NCI-H510A (cell line): ENCODE measurements at places on chromosomes 2 and 18.

- DNase-seq = peak; percentile 13
These were observed 201.2 kb downstream of the CDCA7 start for GRCh38 chr2:173555833-173556232.

GRCh38 chr2:160039166-160039903, 23.1 kb downstream of the PLA2R1 start:
- DNase-seq = no peak

- DNase-seq = no peak
These were observed 153.6 kb downstream of the CTNNA2 start for GRCh38 chr2:79666430-79666829.

DNA sequence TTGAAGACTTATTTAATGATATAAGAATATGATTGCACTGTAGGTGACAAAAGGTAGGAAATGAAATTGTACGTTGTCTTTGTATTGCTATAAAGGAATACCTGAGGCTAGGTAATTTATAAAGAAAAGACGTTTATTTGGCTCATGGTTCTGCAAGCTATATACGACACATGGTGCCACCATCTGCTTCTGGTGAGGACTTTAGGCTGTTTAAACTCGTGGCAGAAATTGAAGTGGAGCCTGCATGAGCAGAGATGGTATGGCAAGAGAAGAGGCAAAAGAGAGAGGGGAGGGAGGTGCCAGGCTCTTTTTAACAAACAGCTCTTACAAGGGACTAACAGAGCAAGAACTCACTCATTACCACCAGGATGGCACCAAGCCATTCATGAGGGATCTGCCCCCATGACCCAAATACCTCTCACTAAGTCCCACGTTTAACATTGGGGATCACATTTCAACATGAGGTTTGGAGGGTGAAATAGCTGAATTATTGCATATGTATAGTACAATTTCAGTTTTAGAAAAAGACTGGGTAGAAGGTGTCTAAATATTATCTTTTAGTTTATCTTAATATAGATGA, 86.8 kb downstream of the GULP1 start:
- no peak for DNase-seq

- peak; percentile 52 for DNase-seq
These were observed 463 bp downstream of the SMC6 start for GRCh38 chr2:17752892-17753802.

DNA sequence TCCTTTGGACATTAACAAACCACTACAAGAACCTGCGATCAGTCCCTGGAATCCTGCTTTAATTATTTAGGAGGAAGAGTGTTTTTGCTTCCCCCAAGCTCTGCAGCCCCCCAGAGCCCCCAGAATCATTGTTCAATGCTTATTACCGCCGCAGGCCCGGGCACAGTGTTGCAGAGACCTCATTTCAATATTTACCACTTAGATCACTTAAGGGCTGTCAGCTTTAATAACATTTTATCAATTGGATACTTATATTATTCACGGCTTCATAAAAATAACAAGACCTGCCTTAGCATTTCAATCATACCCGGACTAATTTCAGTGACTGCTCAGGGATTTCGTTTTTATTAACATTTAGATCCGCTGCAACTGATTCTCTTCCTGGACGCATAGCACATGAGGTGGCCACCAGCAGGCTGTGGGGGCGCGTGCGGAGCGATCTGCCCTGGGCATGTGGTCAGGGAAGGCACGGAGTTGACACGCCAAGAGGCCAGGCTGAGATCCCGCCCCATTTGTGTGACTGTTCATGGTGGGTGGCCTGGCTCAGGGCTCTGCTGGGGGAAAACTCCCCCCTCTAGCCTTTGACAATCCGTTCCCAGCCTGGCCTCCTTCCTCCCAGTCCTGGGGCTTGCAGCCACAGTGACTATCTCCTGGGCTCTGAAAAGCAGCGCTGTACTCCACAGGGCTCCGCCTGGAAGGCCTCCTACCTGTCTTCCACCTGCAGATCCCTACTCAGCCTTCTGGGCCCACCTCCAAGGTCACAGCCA, 267.6 kb downstream of the SRBD1 start:
- DNase-seq = no peak

GRCh38 chr2:197211881-197212342, 98.7 kb downstream of the ANKRD44 start:
- no peak for DNase-seq

DNA sequence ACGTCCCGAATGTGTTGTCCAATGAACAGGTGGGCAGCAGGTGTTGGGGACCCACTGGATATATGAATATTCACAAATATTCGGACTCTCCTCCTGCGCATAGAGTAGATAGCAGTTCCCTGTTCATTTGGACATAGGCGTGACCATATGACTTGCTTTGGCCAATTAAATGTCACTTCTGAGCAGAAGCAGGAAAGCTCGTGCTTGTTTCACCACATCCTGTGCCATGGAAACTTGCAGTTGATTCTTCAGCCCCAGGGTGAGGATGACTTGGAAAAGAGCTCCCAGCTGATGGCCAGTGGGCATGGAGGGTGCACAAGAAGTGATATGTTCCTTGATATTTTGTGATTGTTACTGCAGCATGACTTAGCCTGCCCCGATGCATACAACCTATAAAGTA, 52.6 kb downstream of the PTPRM start:
- DNase-seq = no peak

DNA sequence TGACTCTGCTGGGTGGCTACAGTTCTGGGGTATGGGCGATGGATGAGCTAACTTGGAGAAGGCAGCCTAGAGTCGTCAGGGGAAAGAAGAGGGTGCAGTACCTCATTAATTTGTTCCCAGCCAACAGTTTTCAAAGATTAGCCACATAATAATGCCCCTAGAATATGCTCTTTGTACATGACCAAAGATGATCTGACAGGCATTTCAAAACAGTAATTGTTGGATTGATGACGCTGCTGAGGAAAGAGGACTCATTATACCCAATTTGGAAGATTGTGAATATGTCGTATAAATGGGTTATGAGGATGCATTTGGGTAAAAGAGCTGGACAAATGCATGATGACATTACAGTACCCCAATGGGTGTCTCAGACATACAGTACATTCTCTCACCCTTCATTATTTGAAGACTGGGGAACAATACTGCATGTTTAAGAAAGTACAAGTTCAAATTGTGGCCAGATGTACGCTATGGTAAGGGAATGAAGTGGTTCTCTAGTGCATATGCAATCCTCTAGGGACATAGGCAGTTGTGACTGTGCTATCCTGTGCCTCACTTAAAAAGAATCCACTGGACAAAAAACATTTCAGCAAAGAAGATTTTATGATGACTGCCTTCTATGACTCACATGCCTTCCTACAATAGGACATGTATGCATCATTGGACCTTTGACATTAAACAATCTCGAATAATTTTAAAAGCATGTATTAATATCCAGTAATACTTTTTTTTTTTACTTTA, 233.2 kb downstream of the CNTNAP5 start:
- DNase-seq = no peak

GRCh38 chr18:68340606-68341005, 374.3 kb downstream of the TMX3 start:
- DNase-seq = no peak

- peak; percentile 1 for DNase-seq
These were observed 789.7 kb upstream of the SLC39A10 start for GRCh38 chr2:194867328-194867727.

DNA sequence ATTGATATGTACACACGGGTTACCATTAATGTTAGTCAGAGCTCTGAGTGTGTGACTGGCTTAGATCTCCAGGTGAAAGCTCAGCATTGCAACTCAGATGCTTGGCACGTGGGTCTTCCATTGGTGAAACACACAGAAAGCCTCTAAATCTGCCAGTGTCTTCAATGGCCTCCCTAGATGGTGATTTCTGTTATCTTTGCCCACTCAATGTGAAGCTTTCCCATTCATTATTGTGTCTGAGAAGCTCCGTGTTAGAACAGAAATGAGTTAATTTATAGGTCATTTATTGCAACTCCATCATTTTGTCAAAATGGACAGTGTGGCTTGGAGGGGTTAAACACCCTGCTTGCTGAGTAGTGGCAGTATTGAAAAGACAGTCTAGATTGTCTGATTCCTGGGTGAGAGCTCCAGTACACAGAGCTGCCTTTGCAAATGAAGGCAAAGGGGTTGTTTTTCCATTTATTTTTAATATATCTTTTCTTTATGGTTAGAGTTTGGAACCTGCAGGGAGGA, 64.7 kb upstream of the GCFC2 start:
- DNase-seq = no peak

- no peak for DNase-seq
These were observed 601.5 kb upstream of the GCFC2 start for GRCh38 chr2:76312236-76312635.

DNA sequence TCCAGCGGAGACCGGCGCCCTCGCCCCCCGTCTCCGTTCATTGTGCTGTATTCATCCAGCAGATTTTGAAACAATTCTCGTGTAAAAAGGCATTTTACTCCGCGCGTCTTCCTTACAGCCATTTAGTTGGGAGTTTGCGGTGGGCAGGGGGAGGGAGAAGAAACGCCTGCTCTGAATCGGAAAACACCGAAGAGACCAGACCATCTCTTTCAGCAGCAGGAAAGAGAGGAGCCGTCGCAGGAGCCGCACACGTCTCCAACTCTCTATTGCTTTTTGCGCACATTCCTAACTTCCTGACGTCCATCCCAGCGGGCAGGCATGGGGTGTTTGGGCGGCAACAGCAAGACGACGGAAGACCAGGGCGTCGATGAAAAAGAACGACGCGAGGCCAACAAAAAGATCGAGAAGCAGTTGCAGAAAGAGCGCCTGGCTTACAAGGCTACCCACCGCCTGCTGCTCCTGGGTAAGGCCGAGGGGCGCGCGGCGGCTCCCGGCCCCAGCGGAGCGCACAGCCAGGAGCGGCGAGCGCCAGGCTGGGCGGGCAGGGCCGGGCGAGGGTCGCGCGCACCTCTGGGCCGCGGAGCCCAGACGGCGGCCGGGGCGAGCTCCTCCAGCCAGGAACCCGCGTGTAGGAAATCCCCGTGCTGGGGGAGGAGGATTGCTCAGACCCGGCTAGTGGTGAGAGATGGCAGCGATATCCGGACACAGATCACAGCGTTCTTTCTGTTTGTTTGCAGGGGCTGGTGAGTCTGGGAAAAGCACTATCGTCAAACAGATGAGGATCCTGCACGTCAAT, 63.2 kb downstream of the GNAL start:
- peak; percentile 12 for DNase-seq

DNA sequence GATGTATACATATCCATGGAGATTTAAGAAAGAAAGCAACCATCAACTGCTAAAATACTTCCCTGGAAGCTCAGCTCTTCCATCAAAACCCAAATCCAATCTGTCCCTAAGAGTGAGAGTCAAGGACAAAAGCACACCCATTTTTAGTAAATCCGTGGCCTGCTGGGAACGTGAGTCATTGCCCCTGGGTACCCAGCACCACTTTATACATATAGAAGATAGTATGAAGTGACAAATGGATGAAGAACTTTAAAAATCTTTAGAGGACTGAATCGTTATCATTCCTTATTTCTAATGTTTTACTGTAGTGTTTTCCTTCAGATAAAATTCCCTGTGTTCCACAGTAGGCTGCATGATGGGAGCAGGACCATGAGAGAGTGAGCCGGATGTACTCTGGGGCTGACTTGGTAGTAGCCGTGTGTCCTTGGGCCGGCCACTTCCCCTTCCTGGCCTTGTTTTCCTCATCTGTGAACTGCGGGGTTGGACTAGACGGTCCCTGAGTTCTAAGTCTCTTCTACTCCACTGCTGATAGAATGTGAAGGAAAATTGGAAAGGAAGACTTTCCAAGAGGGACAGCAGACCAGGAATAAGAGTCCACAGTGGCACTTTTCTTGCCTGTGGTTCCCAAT, 28.5 kb upstream of the CEP68 start:
- no peak for DNase-seq

- no peak for DNase-seq
These were observed 83.6 kb downstream of the ARHGEF33 start for GRCh38 chr2:38973266-38973665.

DNA sequence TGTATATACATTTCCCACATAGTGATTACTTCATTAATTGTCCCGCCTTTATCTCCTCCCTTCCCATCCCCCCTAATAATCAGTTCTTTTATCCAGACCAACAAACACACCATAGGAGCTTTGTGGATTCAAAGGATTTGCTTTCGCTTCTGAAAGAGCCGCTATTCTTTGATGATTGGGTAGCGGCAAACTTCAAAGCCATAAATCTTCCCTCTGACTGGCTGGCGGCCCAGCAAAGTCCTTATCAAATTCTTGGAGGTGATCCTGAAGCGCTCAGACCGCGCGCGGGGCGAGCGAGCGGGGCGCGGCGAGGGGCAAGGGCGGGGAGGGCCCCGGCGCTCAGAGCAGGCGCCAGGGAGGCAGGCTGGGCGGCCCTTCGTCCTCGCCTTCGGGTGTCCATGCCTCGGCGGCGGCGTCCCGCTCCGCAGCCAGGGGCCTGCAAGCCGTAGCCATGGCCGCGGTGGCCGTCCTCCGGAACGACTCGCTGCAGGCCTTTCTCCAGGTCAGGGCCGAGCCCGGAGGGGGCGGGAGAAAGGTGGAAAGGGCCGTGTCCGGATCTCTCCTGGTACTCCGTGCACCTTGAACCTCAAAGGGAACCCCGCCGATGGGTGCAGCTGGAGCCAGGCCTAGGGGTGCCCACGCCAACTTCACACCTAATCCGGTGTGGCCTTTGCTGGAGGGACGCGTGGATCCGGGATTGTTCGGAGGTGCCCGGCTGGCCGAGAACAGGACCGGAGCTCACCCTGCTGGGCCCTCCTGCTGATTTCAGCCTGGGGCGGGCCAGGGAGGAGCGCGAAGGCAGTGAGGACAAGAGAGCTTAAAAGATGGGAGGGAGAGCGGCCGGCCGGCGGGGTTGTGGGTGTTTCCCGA, at the start of gene SP5:
SP5 (plus strand) TSS at position 276 of the 870 bp plus-strand sequence; CDS start at position 452, 176 bp downstream.
- peak; percentile 86 for DNase-seq

- no peak for DNase-seq
These were observed 1894.4 kb upstream of the LRRTM1 start for GRCh38 chr2:82198809-82199492.

GRCh38 chr2:108620656-108621055, 86.4 kb downstream of the LIMS1 start:
- DNase-seq = no peak

DNA sequence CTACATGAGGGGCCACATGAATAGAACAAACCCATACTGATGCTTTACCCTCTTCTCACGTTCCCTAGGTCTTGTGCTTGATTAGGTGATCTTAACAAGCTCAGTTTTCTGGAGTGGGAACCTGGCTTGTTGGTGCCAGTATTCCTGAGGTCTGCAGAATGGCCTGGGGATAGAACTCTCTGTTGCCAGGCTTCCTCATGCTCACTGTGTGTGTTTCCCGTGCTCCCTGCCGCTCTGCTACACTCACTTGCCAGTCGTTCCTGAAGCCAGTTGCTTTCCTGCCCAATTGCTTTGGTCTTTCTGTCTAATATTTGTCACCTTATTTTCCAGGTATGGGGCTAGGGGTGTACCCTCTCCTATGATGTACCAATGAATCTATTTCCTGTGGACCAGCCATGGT, 2111.5 kb upstream of the PIK3C3 start:
- DNase-seq = no peak

GRCh38 chr18:80176334-80177073, 67.4 kb downstream of the ADNP2 start:
- DNase-seq = no peak
